ENCODE measurements at places on chromosomes 1 and 21. TPM values are rescaled to one million over a fixed set of nuclear protein-coding genes. Genes with fewer than 3 reads are reported as not detected.

The PRKAA2 gene
- 1.5 TPM for total RNA-seq

The KLF17 gene
- total RNA-seq = 0.29 TPM

The CYP4A22 gene
- not detected for total RNA-seq

The CAPN9 gene
- 3.2 TPM for total RNA-seq

DNA sequence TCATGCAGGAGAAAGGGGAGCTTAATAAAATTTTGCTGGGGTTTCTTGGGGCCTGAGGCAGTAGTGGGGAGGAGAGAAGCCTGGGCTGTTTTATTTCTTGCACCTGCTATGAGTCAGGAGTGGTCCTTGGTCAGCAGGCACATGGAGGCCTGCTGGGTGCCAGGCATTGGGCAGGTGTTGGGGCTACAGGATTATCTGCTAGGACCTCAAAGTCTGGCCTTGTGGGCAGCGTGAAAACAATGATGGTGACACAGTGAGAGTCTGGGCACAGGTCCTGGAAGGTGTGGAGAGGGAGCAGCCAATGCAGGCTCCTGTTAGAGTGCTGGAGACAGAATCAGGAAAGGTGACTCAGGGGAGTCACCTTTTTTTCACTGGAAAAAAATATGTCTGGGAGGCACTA, 17.2 kb downstream of the ROR1 start:
- no peaks in the 10 kb centered on the region for H3K4me1 ChIP-seq
- H3K4me3 ChIP-seq = no peak overlapping the region
- no peak for DNase-seq
- H3K27ac ChIP-seq = no peak overlapping the region
- H3K36me3 ChIP-seq = no peaks in the 10 kb centered on the region

GRCh38 chr1:203528976-203529835, 35.3 kb downstream of the OPTC start:
- H3K4me3 ChIP-seq = no peak overlapping the region
- no peaks in the 10 kb centered on the region for H3K36me3 ChIP-seq
- peaks cover 4% of the 10 kb centered on the region for H3K4me1 ChIP-seq
- no peak overlapping the region for H3K27ac ChIP-seq
- no peak for DNase-seq
- H3K27me3 ChIP-seq = no peaks in the 10 kb centered on the region

- no peak for DNase-seq
- no peaks in the 10 kb centered on the region for H3K36me3 ChIP-seq
- no peak overlapping the region for H3K27ac ChIP-seq
- H3K27me3 ChIP-seq = no peaks in the 10 kb centered on the region
- H3K4me1 ChIP-seq = no peaks in the 10 kb centered on the region
These were observed 413.3 kb upstream of the PTBP2 start for GRCh38 chr1:96308314-96308713.

- H3K36me3 ChIP-seq = no peaks in the 10 kb centered on the region
- DNase-seq = no peak
- H3K27me3 ChIP-seq = no peaks in the 10 kb centered on the region
- peaks cover 21% of the 10 kb centered on the region for H3K4me1 ChIP-seq
- no peak overlapping the region for H3K4me3 ChIP-seq
These were observed 321.0 kb downstream of the PLPP3 start for GRCh38 chr1:56258371-56258770.

- H3K4me3 ChIP-seq = no peak overlapping the region
- H3K27ac ChIP-seq = no peak overlapping the region
- H3K36me3 ChIP-seq = no peaks in the 10 kb centered on the region
- H3K4me1 ChIP-seq = peaks cover 7% of the 10 kb centered on the region
These were observed 37.1 kb upstream of the RAP1GAP start for GRCh38 chr1:21706151-21706835.

DNA sequence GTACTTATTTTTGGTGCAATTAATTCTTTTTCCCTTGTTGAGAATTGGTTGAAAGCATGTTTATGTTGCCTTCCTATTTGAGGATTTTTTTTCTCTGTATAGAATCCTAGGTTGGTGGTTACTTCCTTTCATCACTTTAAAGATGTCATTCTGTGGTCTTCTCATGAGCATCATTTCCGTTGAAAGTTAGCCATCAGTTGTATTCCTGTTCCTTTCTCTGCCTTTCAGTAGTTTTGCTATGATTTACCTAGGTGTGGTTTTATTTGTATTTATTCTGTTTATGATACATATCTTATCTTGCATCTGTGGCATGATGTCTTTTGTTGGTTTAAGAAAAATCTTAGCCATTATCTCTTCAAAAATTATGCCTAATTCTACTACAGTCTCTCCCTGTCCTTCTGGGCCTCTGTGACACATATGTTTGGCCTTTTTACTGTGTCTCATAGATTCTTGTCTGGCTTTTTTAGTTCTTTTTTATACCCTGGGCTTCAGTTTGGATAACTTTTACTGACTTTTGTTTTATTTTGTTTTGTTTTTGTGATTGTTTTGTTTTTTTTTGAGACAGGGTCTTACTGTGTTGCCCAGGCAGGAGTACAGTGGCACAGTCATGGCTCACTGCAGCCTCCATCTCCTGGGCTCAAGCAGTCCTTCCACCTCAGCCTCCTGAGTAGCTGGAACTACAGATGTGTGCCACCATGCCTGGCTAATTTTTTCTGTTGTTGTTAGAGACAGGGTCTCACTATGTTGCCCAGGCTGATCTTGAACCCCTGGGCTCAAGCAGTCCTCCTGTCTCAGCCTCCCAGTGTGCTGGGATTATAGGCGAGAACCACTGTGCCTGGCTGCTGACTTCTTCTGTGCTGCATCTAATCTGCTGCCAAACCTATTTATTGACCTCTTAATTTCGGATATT, 24.1 kb downstream of the PTGFRN start:
- no peak overlapping the region for H3K27ac ChIP-seq
- no peak overlapping the region for H3K4me3 ChIP-seq
- no peak for DNase-seq

GRCh38 chr1:92730476-92730875, 54.4 kb downstream of the EVI5 start:
- H3K4me1 ChIP-seq = no peaks in the 10 kb centered on the region
- no peaks in the 10 kb centered on the region for H3K36me3 ChIP-seq
- no peaks in the 10 kb centered on the region for H3K27me3 ChIP-seq
- H3K4me3 ChIP-seq = no peak overlapping the region
- no peak overlapping the region for H3K27ac ChIP-seq

DNA sequence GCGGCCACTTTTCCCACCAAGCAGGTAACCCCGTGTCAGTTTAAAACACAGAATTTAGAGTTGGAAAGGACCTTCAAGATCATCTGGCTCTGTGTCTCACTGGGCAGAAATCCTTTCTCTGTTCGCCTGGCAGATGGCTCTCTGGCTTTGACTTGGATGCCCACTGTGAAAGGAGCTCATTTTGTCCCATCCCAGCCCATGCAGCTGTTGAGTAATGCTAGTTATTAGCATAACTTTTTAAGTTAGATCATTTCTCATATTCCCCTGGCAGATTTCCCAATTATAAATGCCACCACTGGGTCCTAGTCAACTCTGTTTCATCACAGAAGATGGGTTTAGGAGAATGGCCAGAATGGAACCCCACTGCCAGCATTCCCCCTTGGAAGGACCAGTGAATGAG, 55.9 kb downstream of the SLC35F3 start:
- no peaks in the 10 kb centered on the region for H3K4me1 ChIP-seq
- no peak for DNase-seq
- no peak overlapping the region for H3K27ac ChIP-seq
- H3K4me3 ChIP-seq = no peak overlapping the region
- H3K36me3 ChIP-seq = no peaks in the 10 kb centered on the region

DNA sequence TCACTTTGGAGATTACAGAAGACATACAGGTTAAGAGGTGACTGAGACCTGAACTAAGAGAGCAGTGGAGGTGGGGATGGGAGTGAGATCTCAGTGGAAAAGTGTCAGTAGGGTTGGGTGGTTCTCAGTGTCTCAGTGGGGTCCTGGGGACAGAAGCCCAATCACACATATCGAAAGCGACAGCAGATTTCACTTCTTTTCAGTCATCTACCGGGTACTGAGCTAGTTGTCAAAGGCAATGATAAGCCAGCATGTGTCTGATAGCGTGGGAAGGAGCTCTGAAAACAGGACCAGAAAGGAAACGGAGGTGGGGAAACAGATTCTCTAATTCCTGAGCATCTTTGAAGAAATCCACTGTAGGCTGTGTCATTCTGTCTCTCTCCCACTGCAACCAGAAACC, 59.5 kb downstream of the RHOU start:
- H3K4me1 ChIP-seq = peaks cover 1% of the 10 kb centered on the region
- H3K36me3 ChIP-seq = no peaks in the 10 kb centered on the region
- DNase-seq = no peak
- H3K4me3 ChIP-seq = no peak overlapping the region
- no peak overlapping the region for H3K27ac ChIP-seq

DNA sequence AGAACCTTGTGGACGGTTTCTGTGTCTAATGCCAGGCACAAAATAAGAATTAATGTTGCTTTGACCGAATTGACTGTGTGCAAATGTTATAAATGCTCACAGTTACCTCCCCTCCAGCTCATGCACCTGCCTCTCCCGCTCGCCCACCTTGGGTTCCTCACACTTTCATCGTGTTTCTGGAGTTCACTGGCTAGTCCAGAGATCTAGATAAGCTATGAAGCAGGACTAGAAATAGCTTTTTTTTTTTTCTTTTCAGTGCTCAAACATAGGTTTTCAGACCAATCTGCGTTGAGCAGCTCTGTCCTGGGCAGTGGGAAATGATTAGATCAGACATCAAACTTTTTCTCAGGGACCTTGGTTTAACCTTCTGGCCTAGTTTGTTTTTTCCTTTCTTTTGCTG, 11.1 kb downstream of the TENT5C start:
- no peak for DNase-seq
- no peak overlapping the region for H3K4me3 ChIP-seq
- H3K36me3 ChIP-seq = no peaks in the 10 kb centered on the region
- H3K27ac ChIP-seq = no peak overlapping the region
- H3K27me3 ChIP-seq = no peaks in the 10 kb centered on the region

- no peak overlapping the region for H3K4me3 ChIP-seq
- H3K27me3 ChIP-seq = no peaks in the 10 kb centered on the region
- H3K36me3 ChIP-seq = no peaks in the 10 kb centered on the region
- peaks cover 3% of the 10 kb centered on the region for H3K4me1 ChIP-seq
- H3K27ac ChIP-seq = peak overlapping the region; percentile 57
These were observed 35.7 kb upstream of the ERRFI1 start for GRCh38 chr1:8061673-8062386.
